ENCODE measurements at places on chromosomes 2 and 18.

- no peak overlapping the region for H3K4me3 ChIP-seq
- H3K27ac ChIP-seq: no peak overlapping the region
- H3K27me3 ChIP-seq: no peaks in the 10 kb centered on the region
- H3K4me1 ChIP-seq: peaks cover 24% of the 10 kb centered on the region
- DNase-seq: no peak
- H3K36me3 ChIP-seq: no peaks in the 10 kb centered on the region
Observed at GRCh38 chr2:201452922-201453643, 1.5 kb downstream of the STRADB start.

DNA sequence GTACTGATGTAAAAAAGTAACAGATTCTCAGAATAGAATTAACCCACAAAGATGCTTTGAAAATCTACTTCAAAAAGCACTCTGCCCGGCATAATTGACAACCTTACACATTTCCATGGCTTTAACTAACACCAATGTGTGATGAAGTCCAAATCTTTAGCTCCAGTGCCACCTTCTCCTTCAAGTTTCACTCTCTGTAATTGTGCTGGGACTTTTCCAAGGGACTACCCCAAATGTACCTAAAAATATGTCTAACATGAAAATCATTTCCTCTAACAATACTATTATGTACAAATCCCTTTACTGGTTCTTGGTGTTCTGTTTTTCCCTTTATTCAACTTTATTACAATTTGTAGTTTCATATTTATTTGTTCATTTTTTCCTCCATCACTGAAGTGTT is 20.6 kb upstream of the UBE2E3 start:
- H3K27me3 ChIP-seq: no peaks in the 10 kb centered on the region
- H3K36me3 ChIP-seq: no peaks in the 10 kb centered on the region
- H3K4me1 ChIP-seq: no peaks in the 10 kb centered on the region
- H3K27ac ChIP-seq: no peak overlapping the region

- no peak for DNase-seq
- no peaks in the 10 kb centered on the region for H3K4me1 ChIP-seq
- H3K36me3 ChIP-seq: peaks cover 23% of the 10 kb centered on the region
- no peak overlapping the region for H3K4me3 ChIP-seq
Observed at GRCh38 chr2:27060323-27060722, 8.9 kb downstream of the AGBL5 start.

DNA sequence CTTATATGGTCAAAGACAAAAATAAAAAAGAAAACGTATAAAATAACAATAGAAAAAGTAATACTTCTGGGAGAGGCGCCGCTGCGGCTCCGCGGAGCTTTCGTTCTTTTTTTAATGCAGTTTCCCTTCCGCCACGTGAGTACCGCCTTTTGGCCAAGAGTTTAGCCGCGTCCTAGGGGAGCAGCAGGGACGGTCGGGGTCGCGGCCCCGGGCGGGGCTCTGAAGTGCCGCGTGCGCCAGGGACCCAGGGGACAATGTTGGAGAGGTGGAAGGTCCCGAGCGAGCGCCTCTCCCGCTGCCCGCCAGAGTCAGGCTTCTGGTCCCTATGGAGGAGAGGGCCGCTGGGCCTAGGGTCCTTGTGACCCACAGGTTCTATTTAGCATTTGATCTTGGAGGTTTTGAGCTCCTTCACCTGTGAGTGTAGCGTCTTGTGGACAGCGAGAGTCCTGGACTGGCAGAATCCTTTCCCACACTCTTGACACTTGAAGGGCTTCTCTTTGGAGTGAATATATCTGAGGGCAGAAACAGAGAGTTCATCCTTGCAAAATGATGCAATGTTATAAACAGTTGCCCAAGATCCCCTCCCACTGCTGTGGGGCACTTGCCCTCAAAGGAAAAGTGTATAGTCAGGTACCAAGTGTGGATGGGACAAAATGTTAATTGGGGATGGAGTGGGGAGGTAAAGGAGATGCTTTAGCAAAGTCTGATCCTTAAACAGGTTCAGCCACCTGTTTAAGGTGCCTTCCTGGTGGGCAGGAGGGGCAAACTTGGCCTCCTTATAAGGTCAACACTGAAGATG is 6.3 kb downstream of the OSR1 start:
- no peak overlapping the region for H3K4me3 ChIP-seq
- DNase-seq: no peak
- H3K4me1 ChIP-seq: peaks cover 32% of the 10 kb centered on the region

GRCh38 chr18:73151086-73151485 is 283.3 kb upstream of the NETO1 start:
- H3K27me3 ChIP-seq: no peaks in the 10 kb centered on the region
- no peak for DNase-seq
- no peak overlapping the region for H3K27ac ChIP-seq

DNA sequence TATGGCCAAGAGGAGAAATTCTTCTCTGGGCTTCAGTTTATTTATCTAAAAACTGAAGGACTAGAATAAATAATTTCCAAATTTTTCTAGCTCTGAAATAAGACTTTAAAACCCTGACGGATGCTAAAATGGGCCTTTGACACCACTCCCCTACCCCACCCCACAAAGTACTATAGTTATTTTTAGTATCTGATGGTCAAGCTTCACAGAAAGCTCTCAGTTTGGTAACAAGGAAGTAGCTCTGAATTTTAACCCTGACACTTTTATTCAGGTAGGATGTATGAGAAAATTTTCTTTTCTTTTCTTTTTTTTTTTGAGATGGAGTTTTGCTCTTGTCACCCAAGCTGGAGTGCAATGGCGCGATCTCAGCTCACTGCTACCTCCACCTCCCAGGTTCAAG is 2.4 kb downstream of the RBKS start:
- peaks cover 24% of the 10 kb centered on the region for H3K4me1 ChIP-seq
- no peak for DNase-seq
- H3K27me3 ChIP-seq: no peaks in the 10 kb centered on the region
- no peak overlapping the region for H3K4me3 ChIP-seq
- no peaks in the 10 kb centered on the region for H3K36me3 ChIP-seq

GRCh38 chr2:43743706-43744105 is 30.1 kb upstream of the DYNC2LI1 start:
- no peak overlapping the region for H3K27ac ChIP-seq
- no peak for DNase-seq
- no peak overlapping the region for H3K4me3 ChIP-seq
- H3K27me3 ChIP-seq: no peaks in the 10 kb centered on the region

- DNase-seq: no peak
- H3K27ac ChIP-seq: no peak overlapping the region
- H3K4me1 ChIP-seq: no peaks in the 10 kb centered on the region
Observed at GRCh38 chr2:221997100-221997499, 301.7 kb downstream of the PAX3 start.

- H3K36me3 ChIP-seq: no peaks in the 10 kb centered on the region
- DNase-seq: no peak
- H3K27me3 ChIP-seq: no peaks in the 10 kb centered on the region
- no peak overlapping the region for H3K27ac ChIP-seq
- H3K4me1 ChIP-seq: no peaks in the 10 kb centered on the region
- H3K4me3 ChIP-seq: no peak overlapping the region
Observed at GRCh38 chr18:48762022-48762421, 188.7 kb downstream of the SMAD7 start.

GRCh38 chr2:200703127-200703925 is 108.4 kb upstream of the BZW1 start:
- no peaks in the 10 kb centered on the region for H3K27me3 ChIP-seq
- no peak overlapping the region for H3K27ac ChIP-seq
- no peak overlapping the region for H3K4me3 ChIP-seq
- no peaks in the 10 kb centered on the region for H3K36me3 ChIP-seq
- no peaks in the 10 kb centered on the region for H3K4me1 ChIP-seq
- no peak for DNase-seq

DNA sequence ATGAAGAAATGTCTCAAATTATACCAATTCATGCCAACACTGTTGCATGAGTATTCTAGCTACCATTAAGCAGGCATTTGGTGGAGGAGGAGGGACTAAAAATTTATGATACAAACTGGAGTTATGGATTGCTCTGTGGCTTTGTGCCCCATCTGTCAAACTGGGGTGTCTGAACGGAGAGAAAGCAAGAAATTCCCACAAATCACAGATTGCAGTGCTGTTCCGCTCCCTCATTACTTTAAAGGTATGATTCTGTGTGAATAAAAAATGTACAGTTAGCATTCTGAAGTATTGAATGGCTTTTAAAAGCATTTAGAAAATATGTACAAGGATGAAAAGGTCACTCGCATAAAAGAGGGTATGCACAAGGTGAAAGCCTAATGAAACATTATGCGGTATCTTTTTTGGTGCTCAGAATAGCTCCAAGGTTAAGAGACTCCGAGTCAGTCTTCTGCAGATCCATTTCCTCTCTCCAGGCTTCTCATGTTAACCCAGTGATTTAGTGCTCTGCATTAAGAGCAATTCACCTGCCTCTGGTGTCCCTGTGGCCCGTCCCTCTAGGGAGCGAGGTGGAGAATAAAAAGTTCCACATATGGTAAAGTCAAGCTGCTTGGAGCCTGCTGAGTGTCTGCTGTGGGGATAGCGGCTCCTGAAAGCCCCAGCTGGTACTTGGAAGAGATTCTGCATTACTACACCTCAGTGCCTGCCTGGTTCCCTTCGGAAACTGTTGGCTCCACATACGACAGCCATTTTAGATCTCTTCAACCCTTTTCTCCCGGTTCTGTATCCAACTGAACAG is 184.2 kb downstream of the ZNF521 start:
- H3K36me3 ChIP-seq: no peaks in the 10 kb centered on the region
- H3K27ac ChIP-seq: no peak overlapping the region
- no peak overlapping the region for H3K4me3 ChIP-seq
- no peaks in the 10 kb centered on the region for H3K4me1 ChIP-seq
- no peak for DNase-seq
